ENCODE measurements at places on chromosomes 3 and 15.

DNA sequence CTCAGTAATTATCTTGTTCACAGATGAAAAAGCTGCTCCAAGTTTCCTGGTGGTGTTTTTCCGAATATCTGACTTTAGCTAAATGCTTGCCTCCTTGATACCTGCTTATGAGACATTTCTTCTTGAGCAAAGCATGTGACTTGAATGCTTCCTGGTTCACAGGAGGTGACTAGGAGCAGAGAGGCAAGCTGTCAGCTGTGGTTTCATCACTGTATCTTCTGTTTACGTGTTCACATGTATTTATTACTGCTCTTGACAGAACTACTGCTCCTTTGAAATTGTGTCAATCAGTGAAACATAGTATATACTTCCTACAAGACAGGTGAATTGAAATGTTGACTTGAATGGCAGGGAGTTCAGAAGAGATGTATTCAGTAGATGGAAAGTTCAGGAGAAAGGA is 8.9 kb upstream of the SPPL2A start:
- peak; percentile 60 for DNase-seq

- peak; percentile 95 for DNase-seq
Observed at GRCh38 chr15:33679061-33679460, 289.2 kb upstream of the CHRM5 start.

GRCh38 chr3:58991026-58991425 is 58.8 kb downstream of the CFAP20DC start:
- DNase-seq: no peak

DNA sequence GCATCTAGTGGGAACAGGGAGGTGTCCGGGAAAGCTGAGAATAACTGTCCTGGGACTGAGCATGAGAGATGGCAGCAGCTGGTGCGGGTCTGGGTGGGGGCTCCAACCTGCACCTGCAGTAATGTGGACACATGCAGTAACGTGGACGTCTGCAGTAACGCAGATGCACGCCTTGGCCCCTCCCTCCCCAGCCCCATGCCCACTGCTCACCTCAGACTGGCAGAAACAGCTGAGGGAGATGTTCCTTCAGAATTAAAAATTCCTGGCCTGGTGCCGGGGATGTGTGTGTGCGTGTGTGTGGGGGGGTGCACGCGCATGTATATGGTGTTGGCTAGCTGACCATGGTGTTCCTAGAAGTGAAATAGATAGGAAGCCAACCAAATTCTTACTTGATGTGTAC is 86.7 kb upstream of the OXTR start:
- DNase-seq: no peak

DNA sequence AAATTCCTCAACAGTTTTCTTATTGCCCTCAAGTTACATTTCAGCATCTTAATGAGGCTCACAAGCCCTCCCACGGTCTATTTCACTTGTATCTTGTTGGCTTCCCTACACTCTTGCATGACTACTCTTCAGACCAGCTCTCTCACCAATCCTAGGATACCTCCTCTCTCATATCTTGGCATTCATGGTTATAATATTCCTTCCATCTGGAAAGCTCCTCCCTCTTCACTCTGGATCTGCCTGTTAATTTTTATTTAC is 8.5 kb upstream of the CCDC80 start:
- DNase-seq: peak; percentile 96

DNA sequence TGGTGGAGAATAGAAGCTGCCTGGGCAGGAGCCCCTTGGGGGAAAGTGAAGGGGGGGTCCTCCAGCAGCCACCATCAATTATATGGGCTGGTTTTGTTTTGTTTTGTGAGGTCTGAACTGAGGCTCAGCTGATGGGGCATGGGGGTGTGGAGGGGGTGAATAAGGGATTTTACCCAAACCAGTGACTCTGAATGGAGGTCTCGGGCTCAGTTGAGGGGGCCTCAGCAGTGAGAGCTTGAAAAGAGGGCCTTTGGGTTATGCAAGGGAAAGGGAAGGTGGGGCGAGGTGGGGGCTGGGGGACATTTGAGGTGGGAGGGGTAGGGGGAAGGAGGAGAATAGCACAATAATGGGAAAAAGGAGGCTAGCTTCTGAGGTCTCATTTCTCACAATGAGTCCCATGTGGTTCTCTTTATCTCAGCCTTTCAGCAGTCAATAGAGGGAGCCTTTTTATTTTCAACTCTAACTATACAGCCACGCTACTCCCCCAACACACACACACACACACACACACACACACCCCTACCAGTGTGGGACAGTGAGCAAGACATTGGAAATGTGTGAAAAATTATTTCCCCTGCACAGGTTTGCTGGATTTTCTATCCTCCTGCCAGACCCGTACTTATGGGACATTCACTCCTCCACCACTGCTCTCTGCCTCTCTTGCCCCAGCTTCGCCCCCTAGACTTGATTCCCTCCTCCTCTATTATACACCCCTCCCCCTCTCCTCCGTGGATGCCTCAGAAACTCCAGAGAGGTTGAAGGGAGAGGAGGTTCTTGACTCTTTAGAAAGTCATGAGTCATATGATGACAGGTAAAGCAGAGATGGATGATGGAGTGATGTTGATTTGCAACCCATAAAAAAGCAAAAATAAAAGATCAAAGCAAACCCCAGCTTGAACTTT is 96.0 kb downstream of the GTPBP8 start:
- peak; percentile 20 for DNase-seq

DNA sequence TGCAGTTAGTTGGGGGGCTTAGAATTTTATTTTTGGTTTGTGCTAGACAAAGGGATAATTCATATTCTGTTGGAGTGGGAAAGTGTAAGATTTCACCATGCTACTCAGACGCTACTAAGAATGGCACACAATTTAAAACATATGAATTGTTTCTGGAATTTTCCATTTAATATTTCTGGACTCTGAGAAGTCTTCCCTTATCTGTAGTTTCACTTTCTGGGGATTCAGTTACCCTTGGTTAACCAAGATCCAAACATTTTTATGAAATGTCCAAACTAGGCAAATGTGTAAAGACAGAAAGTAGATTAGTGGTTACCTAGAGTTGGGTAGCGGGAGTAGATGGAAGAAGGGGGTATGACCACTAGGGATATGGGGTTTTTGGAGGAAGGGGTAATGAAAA is 53.1 kb downstream of the TCF12 start:
- DNase-seq: no peak

DNA sequence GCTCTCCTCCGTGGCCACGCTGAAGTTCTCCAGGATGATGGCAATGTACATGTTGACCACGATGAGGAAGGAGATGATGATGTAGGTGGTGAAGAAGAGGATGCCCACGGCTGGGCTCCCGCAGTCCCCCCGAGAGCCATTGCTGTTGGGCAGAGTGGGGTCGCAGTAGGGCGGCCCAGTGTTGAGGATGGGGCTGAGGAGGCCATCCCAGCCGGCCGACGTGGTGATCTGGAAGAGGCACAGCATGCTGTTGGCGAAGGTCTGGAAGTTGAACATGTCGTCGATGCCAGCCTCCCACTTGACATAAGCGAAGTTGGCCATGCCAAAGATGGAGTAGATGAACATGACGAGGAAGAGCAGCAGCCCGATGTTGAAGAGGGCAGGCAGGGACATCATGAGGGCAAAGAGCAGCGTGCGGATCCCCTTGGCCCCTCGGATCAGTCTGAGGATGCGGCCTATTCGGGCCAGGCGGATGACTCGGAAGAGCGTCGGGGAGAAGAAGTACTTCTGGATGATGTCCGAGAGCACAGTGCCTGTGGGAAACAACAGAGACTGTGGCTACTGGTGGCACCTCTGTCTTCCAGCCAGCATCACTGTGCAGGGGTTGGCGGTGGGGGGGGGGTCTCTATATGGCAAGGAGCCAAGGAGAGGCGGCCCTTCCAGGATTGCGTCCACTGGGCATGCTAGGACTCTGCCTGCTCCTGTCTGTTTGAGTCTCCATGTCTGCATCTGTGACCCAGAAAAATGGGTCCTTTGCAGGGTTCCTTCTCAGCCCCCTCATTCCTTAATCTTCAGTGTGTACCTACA is 55.1 kb downstream of the EXOG start:
- no peak for DNase-seq

DNA sequence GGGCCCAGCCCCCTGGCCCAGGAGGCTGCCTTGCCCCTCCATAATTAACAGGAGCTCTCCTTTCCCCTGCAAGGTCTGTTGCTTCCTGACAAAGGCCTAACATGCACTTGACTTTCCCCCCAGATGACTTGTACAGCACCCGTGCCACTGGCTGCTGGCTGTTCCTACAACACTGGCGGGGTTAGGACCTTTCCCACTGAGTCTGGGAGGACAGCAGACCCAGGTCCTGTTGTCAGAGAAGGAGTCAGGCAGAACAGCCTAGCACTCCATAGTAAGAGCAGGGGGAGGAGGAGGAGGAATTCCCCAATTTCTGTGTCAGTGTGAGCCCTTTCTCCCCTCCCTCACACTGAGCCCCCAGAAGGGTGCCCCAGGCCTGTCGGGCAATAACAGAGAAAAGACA is 99.2 kb downstream of the CORO2B start:
- no peak for DNase-seq

DNA sequence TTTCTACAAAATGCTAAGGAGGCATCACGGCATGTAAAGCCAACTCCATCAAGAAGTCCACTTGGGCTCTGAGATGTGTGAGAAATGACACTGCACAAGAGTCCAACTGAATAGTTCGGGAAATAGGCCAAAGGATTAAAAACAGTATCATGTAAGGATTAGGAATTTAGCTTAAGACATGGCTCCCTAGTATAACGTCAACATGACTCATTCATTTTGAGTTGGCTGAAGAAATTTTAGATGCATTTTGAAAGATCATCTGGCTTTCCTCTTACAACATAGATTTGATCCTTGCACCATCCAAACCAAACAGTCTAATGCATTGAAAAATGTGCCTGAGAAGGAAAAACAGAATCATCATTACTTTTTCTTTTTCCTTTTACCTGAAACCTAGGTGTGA is 109.3 kb upstream of the MME start:
- no peak for DNase-seq

GRCh38 chr3:65568497-65568896 is 470.2 kb downstream of the MAGI1 start:
- DNase-seq: no peak
